Esophagus squamous epithelium (tissue), 5 donors: ENCODE measurements at places on chromosomes 3 and 15. TPM values are rescaled to one million over a fixed set of nuclear protein-coding genes. Genes with fewer than 3 reads are reported as not detected.

WNT7A gene
- 0.09 TPM for total RNA-seq

DNA sequence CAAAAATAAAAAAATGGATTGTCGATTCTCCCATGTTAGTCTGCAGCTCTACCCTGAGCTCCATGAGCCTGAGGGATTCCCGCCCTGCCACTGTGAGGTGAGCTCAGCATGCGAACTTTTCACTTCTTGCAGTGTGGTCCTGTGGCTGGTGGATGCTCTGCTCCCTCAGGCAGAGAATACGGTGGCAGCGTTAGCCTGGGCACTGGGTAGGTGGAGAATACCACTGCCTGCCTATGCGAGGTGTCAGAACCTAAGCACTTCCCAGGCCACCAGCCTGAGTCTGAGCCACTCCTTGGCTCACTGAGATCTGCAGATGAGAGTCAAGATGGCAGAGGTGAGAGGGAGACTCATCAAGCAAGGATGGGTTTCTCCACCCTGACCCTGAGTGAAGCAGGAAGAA, 70.1 kb downstream of the ITGB5 start:
- DNase-seq = no peak

RASGRP1 gene
- total RNA-seq = 16.0 TPM

GRAMD1C gene
- 12.6 TPM for total RNA-seq

SLC12A1 gene
- total RNA-seq = not detected

DNA sequence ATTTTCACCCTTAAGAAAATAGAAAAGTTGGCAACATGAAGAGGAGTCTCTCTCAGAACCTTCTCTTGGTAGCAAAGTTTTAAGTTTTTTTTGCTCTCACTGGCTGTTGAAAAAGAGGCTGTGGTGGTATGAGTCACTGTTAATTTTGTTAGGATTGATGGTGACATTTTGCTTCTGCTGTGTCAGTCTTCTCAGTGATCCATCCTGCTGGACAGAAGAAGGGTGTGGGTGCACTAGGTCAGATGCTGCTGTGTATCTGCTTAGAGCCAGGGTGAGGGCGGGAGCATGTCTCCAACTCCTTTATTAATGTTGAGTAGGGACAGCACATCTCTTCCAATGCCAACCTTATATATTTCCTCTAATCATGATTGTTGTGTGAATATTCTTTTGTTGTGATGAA, 369.5 kb downstream of the FEZF2 start:
- DNase-seq = no peak
